ENCODE measurements at places on chromosomes 11 and 22.

DNA sequence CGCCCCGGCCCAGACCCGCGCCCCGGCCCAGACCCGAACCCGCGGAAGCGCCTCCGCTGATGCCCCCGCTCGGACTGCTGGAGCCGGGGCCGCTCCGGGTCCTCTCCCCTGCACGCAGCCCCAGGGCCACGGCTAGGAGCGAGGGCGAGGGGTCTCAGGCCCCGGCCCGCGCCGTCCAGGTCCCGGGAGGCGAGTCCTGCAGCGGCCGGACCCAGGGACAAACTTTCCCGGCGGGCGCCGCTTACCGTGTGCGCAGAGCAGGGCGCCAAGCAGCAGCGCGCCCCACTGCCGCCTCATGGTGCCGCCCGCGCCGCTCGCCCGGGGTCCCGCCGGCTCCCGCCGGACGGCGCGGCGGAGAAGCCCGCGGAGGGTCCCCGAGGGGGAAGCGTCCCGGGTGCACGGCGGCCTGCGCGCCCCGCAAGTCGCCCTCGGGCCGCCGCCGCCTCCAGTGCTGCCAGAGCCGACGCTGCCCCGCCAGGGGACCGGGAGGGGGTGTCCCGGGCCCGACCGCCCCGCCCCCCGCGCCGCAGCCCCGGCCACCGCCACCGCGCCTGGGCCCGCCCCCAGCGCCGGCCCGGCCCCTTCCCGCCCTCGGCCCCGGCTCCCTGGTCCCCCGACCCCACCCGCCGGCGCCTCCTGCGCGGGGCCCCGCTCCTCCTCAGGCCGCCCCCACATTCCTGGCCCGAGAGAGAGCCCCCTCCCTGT is at the start of gene LRP4:
TSS of gene LRP4 (minus strand) at position 468 of the 705 bp plus-strand sequence. CDS start at position 297, 171 bp downstream.
- no peak for DNase-seq

GRCh38 chr11:45247433-45247832 is 38.7 kb downstream of the SYT13 start:
- DNase-seq, result no peak

DNA sequence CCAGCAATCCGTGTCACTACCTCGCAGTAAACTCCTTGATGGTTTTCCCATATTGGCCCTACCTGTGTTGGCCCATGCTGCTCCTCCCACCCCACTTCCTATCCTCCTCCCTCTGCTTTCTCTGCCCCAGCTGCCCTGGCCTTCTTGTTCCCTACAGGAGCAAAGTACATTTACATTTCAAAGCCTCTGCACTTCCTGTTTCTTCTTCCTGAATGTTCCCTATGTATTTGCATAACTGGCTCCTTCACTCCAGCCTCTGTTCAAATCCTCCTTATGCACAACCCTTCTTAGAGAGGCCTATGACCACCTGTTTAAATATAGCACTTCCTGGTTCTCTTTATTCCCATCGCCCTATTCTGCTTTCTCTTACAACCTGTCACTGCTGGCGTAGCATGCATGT is 62.2 kb downstream of the PARVA start:
- DNase-seq, result no peak

DNA sequence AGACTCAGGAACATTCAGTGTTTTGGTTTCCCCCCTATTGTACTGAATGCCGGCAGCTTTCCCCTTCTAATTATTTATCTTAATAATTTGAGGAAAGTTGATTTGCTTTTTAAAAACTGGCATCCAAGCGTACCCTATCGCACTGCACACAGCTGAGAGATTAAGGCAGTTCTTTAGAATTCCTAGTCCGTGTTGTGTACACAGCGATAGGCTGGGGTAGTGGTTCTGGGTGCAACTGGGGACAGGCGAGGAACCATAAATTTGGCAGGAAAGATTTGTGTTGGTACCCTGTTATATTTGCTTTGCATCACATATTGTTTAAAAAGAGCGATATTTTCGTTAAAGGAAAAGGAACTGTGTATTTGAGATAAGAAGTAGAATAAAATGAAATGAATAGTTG is 39.2 kb downstream of the PTPRJ start:
- DNase-seq, result no peak

DNA sequence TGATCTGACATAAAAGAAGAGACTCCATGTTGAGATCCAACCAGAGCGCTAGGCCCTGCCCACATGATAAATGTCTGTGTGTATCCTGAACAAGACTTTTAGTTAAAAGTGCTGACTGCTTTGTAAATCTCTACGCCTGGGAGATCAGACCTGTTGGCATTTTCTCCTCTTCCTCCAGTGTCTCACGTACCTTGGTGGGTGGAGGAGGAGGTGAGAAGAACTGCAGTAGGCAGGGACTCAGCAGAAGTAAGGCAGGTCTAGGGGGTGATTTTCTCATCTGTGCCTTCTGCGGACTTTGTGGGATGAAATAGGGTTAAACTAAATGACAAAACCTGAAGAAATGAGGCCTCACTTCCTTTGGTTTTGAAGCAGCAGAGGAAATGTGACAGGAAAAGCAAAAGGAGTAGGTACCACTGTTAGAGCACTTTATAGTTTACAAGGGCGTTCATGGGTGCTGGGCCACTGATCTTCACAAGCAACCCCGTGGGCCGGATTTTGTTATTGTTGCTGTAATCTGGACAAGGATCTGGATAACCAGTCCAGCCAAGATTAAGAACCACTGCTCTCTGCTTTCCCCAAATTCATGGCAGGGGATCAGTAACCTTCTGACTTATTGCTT is 36.7 kb upstream of the PLET1 start:
- no peak for DNase-seq

DNA sequence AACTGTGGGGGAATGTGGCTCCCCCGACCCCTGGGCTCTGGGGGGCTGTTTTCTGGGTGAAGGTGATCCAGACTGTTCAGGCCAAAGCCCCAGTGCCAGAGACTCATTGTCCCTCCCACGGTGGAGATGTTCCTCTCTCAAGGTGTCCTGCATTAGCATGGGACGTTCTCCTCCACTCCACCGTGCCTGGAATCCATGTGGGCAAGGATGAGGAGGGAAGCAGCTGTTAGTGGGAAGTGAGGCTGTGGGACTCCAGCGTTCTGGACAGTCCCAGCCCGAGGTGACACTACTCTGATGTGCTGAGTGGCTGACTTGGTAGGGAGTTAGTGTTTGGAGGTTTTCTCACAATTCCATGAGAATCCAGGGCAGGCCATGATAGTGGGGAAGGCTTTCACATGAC is 31.4 kb upstream of the CLDN5 start:
- DNase-seq, result no peak

- DNase-seq, result no peak
Observed at GRCh38 chr11:132610216-132610615, 922.1 kb downstream of the OPCML start.

GRCh38 chr11:75351541-75351790 is at the start of gene ARRB1:
ARRB1 (minus strand) TSS chr11:75351661; CDS start chr11:75351607, 54 bp downstream.
- DNase-seq, result no peak

DNA sequence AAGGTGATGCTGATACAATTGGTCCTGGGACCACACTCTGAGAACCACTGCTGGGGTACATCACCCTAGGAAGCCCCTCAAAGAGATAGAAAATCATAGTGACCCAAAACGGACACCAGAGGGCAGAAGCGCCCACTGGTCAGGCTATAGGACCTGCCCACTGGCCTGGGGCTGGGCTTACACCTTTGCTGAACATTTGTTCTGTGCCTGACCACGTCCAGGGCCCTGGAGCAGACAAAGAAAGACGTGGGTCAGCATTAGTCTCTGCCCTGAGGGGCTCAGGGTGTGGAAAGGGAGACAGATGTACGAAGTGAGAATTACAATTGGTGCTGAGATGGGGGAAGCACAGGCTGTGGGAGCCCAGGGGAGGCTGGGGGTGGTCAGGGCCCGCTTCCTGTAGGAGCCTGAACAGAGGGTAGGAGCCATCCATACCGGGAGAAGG is 14.4 kb upstream of the SERPINH1 start:
- no peak for DNase-seq

DNA sequence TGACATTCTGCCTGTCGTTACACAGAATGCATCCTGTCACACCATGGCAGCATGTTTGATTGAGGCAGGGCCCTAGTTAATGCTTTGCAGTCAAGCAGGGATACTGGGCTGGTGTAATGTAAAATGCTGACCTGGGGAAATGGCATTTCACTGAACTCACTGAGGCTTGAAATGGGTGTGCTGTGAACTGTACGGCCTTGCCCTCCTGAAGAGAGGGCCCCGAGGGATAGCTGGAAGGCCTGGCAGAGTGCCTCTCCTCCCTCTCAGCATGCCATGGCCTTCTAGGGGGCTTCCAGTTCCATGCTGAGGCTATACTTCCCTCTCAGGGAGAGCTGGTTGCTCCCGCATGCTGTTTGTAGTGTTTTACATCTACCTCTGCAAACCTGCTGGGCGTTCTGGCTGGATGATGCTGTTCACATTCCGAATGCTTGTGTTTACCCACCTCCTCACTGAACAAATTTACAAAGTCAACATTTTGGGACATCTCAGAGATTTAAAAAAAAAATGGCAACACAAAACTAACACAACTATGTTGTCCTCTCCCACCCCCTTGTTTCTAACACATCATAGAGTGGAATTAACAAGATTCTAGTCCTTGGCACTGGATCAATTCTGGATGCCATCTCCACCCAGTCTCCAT is 416.7 kb upstream of the CADM1 start:
- DNase-seq, result no peak
